Lower lobe of right lung (tissue), 2 donors: ENCODE measurements at places on chromosomes 12 and 14. TPM values are rescaled to one million over a fixed set of nuclear protein-coding genes. Genes with fewer than 3 reads are reported as not detected.

The PTPRB gene
- 91.4 TPM for total RNA-seq

The MYH6 gene
- 0.62 TPM for total RNA-seq

The LUM gene
- total RNA-seq = 227 TPM

DNA sequence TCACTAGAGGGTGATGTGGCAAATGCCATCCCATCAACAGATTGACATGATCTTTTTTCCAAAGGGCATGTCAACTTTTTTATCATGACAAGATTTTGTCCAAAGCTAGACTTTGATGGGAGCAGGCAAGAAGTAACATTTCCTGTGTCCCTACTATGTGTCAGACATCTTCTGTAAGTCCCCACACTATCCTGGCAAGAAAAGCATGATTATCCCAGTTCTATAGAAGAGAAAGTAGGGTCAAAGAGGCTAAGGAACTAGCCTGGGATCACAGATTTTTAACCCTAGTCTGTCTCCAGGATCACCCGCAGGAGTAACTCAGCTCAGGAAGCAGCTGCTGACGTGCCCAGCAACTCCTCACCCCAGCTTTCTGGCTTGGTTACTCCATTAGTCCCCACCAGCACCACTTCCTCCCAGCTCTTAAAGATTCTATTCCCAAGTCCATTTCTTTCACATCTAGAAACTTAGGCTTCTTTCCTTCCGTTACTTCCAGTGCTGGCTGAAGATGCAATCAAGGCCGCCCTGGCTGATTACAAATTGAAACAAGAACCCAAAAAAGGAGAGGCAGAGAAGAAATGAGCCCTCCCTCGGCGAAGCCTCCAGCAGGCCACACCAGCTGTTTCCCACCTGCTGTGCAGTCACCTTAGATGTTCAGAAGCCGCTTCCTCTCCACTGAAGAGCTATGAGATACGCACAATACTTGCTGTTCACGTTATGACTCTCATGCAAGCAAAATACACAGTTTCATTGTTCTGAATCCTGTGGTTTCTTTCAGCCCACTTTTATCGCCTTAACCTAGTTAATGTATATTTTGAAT, 6.2 kb downstream of the ISCU start:
- H3K27ac ChIP-seq = peak overlapping the region; percentile 32
- no peaks in the 10 kb centered on the region for H3K27me3 ChIP-seq
- H3K4me3 ChIP-seq = no peak overlapping the region
- peaks cover 48% of the 10 kb centered on the region for H3K4me1 ChIP-seq

- peaks cover 3% of the 10 kb centered on the region for H3K27me3 ChIP-seq
- no peak for DNase-seq
- peaks cover 32% of the 10 kb centered on the region for H3K36me3 ChIP-seq
- no peak overlapping the region for H3K4me3 ChIP-seq
- peaks cover under 1% of the 10 kb centered on the region for H3K4me1 ChIP-seq
Observed at GRCh38 chr12:3038926-3039510, 38.2 kb upstream of the TSPAN9 start.

- H3K27ac ChIP-seq = no peak overlapping the region
- no peaks in the 10 kb centered on the region for H3K4me1 ChIP-seq
- H3K27me3 ChIP-seq = peaks cover 14% of the 10 kb centered on the region
- H3K4me3 ChIP-seq = no peak overlapping the region
Observed at GRCh38 chr14:101134161-101134631, 230.7 kb upstream of the RTL1 start.

- H3K4me1 ChIP-seq = no peaks in the 10 kb centered on the region
- H3K4me3 ChIP-seq = no peak overlapping the region
- no peaks in the 10 kb centered on the region for H3K27me3 ChIP-seq
- DNase-seq = no peak
Observed at GRCh38 chr12:13383379-13383778, 186.9 kb downstream of the EMP1 start.
